Stimulated activated CD4-positive, alpha-beta T cell treated with anti-CD3 and anti-CD28 coated beads, Interleukin-15, amount 100 ng/mL, for 24 hours (primary cell): ENCODE measurements at places on chromosomes 2 and 18.

DNA sequence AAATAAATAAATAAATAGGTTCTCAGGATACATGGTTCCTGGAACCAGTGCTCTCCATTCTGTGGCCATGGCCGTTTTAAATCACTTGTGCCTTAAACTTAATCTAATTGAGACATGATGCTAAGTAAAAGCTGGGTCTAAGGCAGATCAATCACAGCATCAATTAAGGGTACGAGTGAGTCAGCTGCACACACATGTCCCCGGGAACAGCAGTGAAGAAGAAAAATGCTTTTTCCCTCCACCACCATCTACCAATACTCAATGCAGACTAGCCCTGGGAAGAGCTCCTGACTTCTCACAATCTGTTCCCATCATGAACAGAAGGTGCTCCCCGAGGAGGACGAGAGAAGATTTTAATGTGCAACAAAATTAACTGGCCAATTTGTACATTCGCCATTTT is 6.8 kb upstream of the CHMP1B start:
- no peak for DNase-seq

- no peak for DNase-seq
Observed at GRCh38 chr18:59140302-59140885, 710 bp downstream of the SEC11C start.

DNA sequence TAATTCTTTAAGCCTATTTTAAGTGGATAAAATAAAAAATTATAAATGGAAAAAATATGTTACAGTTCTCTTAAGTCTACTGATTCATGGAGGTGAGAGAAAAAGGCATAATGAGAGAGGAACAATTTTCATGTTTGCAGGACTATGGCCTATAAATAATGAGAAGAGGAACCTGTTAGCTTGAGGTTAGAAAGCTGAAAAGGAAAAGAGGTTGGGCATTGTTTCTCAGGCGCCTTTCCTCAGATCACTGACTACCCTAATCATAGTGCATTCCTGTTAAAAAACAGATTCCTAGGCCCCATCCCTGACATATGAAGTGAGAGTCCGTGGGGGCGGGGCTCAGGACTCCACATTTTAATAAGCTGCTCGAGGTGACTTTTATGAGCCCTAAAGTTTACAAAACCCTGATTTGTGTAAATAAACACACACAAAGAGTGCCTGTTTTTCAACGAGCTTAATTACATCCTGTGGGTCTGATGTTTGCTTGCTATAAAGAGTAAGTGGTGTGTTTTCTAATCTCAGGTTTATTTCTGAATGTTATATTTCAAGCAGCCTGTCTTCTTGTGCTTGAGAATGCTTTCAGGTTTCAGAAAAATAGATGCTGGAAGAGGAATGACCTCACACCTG is 335.5 kb downstream of the CLIP4 start:
- DNase-seq = no peak

- DNase-seq = no peak
Observed at GRCh38 chr2:37654419-37654818, 17.0 kb downstream of the CDC42EP3 start.

DNA sequence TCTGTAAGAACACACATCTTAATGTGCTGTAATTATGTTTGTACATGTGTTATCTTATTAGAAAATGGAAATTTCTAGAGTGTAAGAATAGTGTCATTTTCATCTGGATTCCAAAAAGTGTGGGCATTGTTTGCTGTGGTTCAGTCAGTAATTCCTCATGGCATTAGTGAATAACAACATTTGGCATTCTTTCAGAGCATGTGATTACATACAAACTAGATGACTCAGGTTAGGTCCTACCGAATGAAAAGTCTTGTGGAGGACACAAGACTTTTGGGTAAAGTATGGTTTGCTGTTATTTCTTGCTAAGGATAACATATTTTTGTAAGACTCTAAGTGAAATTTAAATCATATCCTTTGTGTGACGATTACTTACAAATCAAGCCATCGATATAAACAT is 593.1 kb upstream of the NRXN1 start:
- DNase-seq = no peak

- DNase-seq = no peak
Observed at GRCh38 chr2:191922736-191923651, 76.1 kb upstream of the CAVIN2 start.

GRCh38 chr18:12057419-12058039 is 36.1 kb upstream of the ANKRD62 start:
- DNase-seq = no peak

- DNase-seq = no peak
Observed at GRCh38 chr2:178592655-178593054, 112.4 kb downstream of the PLEKHA3 start.

DNA sequence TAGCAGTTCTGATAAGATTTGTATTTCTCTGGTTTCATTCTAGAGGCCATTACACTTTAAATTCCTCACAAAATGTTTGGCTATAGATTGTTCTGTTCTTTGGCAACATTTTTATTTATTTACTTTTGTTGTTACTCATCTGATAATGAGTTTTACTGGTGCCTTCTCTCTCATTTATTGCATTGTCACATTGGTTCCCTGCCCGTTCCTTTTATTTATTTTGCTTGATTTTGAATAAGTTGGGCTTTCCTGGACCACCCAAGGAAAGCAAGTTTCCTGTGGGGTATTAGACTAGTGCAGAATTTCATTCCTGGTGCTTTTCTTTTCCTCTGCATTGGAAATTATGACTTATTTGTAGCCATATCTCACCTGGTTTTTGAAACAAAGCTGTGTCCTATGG is 232.0 kb downstream of the SOCS6 start:
- no peak for DNase-seq

GRCh38 chr18:1965016-1965415 is 606.3 kb downstream of the METTL4 start:
- DNase-seq = no peak
